Fibroblast of gingiva (primary cell): ENCODE measurements at places on chromosomes 3 and 15.

DNA sequence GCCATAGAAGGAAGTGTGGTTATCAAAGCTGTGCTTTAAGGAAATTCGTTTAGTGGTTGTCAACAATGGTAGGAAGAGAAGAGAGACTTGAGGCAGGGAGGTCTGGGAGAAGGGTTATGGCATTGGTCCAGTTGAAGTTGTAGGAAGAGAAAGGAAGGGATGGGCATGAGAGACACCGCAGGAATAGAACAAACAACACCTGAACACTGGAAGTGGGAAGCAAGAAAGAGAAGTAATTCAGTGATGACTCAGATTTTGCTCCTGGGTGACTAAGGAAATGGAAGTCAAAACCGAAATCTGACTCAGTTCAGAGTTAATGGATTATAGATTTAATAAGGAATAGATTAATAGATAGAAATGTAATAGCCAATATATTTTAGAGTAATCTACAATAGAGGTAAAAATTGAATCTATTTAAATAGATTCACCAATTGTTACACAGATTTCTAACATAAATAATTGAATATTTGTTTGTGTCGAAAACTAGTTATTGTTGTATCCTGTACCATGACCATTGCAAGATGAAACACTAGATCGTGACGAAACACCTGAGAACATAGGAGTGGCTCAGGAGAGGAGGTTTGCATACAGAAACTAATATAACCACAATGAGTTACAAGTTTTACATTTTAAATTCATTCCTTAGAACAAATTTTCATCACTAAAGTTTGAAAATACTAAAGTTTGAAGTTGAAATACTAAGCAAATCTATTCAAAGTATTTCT is 36.0 kb downstream of the THBS1 start:
- DNase-seq = no peak

GRCh38 chr3:49454458-49454857 is 15.6 kb upstream of the DAG1 start:
- no peak for DNase-seq

DNA sequence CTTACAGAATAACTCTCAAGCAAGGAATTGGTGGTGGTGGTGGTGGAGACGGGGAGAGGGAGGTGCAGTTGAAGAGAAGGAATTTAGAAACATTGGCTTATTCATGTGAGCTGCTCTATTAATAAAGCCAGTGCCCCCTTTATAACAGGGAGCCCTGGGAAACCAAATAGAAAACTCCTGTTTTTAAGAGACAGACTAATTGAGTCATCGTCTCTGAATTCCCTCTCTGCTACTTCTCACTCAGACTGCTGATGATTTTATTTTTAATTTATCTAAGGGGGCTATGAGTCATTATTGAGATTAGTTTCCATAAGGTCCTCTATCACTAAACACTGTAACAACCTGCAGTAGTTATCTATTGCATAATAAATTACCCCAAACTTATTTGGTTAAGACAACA is 145.9 kb upstream of the GALNT15 start:
- DNase-seq = no peak

DNA sequence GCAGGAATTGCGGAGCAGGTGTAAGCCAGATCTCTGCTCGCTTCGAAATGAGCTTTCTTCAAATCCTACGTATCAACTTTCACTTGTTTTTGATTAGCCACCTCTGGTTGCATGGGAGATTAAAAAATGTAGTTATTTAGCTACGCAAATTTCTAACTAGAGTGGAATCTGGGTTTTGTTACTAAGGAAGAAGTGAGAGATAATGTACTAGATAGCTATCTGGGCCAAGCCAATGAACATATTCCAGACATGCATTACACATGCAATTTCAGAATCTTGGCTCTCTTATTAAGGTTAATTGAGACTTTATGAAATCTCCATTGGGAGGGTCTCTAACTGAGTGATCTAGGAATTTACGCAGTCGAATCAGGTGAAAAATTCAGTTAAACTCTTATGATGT is 765.7 kb downstream of the DIPK2A start:
- no peak for DNase-seq

- peak; percentile 24 for DNase-seq
These were observed 447.0 kb upstream of the NECTIN3 start for GRCh38 chr3:110624576-110624975.

- no peak for DNase-seq
These were observed 592.4 kb downstream of the DIPK2A start for GRCh38 chr3:144564011-144564410.

- no peak for DNase-seq
These were observed 75.5 kb downstream of the DAPK2 start for GRCh38 chr15:63970621-63971426.

DNA sequence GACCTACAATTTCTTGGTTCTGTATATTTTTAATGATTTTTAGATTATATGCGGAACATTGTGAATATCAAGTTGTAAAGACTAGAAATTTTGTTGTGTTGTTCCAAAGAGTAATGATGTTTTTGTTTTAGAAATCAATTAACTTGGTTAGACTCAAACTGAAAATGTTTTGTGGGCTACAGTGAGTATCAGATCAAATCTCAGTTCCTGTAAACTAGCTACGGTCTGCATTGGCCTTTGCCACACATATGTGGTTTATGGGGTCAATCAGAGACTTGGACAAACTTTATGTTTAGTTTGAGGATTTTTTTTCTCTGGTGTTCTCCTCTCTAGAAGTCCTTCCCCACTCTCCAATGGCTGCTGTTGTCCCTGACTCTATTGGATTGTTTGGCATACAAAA is 308.0 kb upstream of the THRB start:
- DNase-seq = no peak

DNA sequence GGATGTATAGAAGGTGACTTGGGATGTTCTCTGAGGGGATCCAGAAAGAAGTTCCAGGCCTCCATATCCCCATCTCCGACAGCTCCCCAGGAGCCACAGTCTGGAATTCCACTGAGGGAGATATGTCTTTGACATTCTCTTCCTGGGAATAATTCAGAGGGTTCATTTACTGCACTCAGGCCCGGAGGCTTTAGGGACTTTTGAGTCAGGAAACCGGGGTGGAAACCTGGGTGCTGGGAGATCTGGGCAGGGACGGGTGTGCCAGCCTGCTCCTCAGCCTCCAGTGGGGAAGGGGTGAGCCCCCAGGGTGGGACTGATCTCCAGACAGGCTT is 147.7 kb downstream of the SMAD6 start:
- no peak for DNase-seq

DNA sequence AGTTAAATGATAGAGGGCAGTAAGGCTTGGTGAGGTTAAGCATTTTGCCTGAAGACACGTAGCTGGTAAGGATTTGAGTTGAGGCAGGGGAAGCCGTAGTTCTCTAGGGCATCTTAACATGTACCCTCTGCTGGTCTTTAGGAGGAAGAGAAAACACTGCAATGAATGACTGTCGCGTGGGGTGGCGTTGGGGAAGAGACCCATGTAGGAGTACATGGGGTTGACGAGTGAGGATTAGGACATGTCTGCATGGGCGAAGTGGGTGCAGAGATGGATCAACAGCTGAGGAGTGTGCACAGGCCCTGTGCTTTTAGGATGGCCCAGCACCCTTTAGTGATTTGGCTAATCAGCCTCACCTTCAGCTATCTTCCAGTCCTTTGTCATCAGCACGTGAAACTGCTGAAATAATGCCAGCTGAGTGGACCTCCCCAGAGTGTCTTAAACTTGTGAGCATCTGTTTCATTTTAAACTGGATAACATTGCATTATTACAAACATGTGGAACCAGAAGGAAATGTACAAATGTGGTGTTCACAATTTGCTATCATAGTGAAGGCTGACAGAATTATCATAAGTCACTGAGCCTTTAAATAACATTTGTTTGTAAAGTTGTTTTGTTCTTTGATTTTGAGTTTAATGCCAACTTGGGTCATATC is 15.3 kb downstream of the P2RY14 start:
- peak; percentile 68 for DNase-seq

DNA sequence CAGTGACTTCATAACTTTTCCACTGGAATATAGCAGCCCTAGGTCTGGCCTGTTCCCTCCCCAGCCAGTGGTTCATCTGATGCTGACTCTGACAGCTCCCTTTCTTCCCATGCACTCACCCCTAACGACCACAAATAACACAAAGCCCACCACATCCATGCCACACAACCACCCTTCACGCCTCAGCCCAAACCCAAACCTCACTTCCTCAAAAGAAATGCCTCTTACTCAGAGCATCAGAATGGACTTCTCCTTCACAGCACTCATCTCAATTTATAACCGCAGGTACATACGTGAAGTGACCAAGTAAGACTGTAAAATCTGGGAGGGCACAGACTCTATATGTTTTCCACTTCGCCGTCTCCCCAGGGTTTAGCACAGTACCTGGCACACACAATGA is 1.1 kb downstream of the RBSN start:
- no peak for DNase-seq

- peak; percentile 83 for DNase-seq
These were observed 80.6 kb downstream of the CCR1 start for GRCh38 chr3:46127503-46127902.

DNA sequence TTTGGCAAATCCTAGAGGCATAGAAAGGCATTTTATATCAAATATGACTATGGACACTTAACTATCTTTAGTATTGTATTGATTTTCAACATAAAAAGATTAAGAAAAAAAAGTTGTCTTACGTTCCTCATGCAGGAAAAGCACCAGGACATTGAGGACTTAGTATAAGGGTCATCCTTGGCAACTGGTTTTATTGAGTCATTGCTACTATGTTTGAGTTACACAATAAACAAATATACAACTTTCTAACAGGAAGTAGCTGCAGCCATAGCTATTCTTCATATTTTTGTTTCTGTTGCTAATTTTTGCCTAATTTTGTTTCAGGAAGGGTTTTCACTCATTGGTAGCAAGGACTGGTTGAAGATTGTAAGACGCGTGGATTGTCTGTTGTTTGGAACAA is 93.0 kb downstream of the NPTN start:
- peak; percentile 39 for DNase-seq

- DNase-seq = no peak
These were observed 55.9 kb downstream of the EOMES start for GRCh38 chr3:27666272-27666671.

- DNase-seq = no peak
These were observed 662 bp downstream of the UBL7 start for GRCh38 chr15:74460298-74460697.
